Stimulated activated CD4-positive, alpha-beta T cell treated with anti-CD3 and anti-CD28 coated beads, Interleukin-2, amount 100 ng/mL, for 48 hours (primary cell): ENCODE measurements at places on chromosomes 13 and 19.

GRCh38 chr13:98110749-98111148 lies 32.1 kb upstream of the FARP1 start:
- no peak for DNase-seq

GRCh38 chr19:4266253-4267000 lies 12.6 kb upstream of the SHD start:
- no peak for DNase-seq

DNA sequence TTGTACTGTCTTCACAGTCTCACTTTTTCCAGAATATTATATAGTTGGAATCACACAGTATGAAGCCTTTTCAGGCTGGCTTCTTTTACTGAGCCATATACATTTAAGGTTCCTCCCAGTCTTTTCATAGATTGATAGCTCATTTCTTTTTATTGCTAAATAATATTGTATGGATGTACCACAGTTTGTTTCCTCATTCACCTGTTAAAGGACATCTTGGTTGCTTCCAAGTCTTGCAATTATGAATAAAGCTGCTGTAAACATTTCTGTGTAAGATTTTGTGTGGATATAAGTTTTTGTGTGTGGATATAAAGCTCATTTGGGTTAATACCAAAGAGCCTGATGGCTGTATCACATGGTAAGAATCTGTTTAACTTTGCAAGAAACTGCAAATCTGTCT lies 24.5 kb upstream of the CYP2A7 start:
- no peak for DNase-seq

GRCh38 chr19:28309070-28309469 lies 903.9 kb downstream of the UQCRFS1 start:
- no peak for DNase-seq

- no peak for DNase-seq
Measured at GRCh38 chr13:102347490-102347889, 54.4 kb downstream of the FGF14 start.

GRCh38 chr13:24675806-24676570 lies 4.2 kb upstream of the ATP12A start:
- no peak for DNase-seq

DNA sequence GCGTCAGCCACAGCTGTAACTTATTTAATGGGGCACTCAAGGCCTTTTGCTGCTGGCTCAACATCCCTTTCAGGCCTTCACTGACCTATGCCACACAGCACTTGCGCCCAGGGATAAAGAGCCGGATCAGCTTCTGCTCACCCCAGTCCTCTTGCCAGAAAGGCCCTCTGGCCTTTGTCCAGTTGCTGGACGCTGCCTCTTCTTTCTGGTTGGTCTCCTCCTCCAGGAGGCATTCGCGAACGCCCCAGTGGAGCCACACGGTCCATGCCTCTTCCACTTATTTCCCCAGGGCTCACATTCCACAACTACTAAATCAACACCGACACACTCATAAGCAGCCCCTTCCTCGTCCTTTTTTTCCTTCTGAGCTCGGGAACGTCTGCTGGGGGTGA lies 3.7 kb upstream of the ZNF329 start:
- DNase-seq, result no peak
